ENCODE measurements at places on chromosomes 2 and 18.

- DNase-seq = no peak
Measured at GRCh38 chr2:187853381-187853791, 299.2 kb upstream of the TFPI start.

DNA sequence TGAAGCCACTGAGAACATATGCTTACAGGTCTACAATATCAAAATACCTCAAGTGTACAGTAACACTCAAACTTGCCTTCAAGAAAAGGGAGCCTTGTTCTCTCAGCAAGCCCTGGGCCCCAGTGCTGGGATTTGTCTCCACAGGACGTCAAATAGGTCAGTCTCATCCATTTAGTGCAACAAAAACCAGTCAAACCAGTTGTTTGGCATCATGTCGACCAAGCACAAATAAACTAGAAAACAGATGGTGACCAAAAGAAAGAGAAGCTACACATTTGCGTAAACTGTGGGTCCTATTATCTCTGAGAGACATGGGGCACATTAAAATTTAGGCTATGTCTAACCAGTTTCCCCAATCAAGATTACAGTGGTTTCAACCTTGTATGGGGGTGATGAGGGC is 182.6 kb upstream of the PKDCC start:
- DNase-seq = no peak

GRCh38 chr2:158573739-158574138 is 117.0 kb downstream of the PKP4 start:
- DNase-seq = no peak

- DNase-seq = no peak
Measured at GRCh38 chr2:57886161-57886786, 160.3 kb upstream of the VRK2 start.

- DNase-seq = no peak
Measured at GRCh38 chr2:127641846-127642507, 4.0 kb upstream of the GPR17 start.

Data from AML-193 (cell line).